Smooth muscle cell of bladder (primary cell): ENCODE measurements at places on chromosomes 7 and 10. TPM values are rescaled to one million over a fixed set of nuclear protein-coding genes. Genes with fewer than 3 reads are reported as not detected.

The INA gene
- 0.18 and 0.28 TPM in 2 replicates for total RNA-seq

The KCNIP2 gene
- total RNA-seq, result 0.28 and 1.8 TPM in 2 replicates

The KLHDC10 gene
- total RNA-seq, result 27.7 and 29.9 TPM in 2 replicates

The PROSER2 gene
- total RNA-seq, result 1.0 and 1.1 TPM in 2 replicates

The OR9A4 gene
- total RNA-seq, result not detected in 2 replicates
